Left renal pelvis (tissue), 4 donors: ENCODE measurements at places on chromosomes 3 and 15.

DNA sequence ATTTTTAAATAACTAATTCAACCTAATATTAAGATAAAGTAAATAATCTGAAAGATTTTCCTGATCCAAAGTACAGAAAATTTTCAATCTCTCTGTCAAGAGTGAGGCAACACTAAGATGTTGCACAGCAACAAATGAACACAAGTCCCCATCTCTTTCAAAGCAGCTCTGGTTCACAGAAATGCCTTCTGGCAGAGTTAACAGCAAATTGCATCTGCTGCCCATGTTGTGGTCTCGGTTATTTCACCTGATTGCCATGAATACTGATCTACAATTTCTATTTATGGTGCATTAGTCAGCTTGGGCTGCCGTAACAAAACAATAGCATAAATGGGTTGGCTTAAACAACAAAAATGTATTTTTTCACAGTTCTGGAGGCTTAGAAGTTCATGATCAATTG, 167.3 kb downstream of the BCHE start:
- DNase-seq = no peak

DNA sequence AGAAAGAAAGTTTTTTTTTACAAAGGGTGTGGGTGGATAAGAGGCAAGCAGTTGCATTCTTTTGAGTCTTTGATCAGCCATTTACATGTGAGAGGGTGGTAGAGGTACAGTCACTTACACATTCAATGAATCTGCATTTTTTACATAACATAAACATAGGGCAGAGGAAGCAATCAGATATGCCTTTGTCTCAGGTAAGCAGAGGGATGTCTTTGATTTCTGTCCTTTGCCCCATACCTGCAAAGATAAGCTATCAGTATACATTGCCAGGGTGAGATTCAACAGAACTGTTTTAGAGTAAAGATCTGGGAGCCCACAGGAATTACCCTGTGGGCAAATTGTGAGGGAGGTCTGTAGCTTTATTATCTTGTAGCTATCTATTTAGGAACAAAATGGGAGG, 5.4 kb upstream of the PPP1R2 start:
- DNase-seq = no peak

- no peak for DNase-seq
Observed at GRCh38 chr3:143791386-143791785, 56.9 kb downstream of the SLC9A9 start.

- DNase-seq = no peak
Observed at GRCh38 chr15:71125831-71126450, 10.7 kb downstream of the THSD4 start.

DNA sequence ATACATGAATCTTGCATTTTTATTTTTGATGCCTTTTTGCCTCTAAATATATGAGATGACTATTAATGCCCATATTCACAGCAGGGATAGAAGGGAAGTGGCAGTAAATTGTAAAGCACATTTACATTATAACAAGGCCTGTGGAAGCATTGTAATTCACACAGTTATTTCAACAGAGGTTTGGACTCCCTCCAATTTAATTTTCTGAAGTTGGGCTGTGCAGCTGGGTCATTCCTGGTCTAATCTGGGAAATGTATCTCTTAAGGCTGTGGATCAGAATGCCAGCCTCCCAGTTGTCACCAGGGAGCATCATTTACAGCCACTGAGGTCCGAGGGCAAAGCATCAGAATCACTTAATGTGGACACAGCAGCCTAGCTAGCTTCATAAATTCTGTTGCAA, 434.5 kb downstream of the MFSD1 start:
- no peak for DNase-seq

- DNase-seq = no peak
Observed at GRCh38 chr3:46541835-46542234, 24.3 kb downstream of the LRRC2 start.

GRCh38 chr3:187964760-187965159, 189.2 kb upstream of the LPP start:
- DNase-seq = no peak

DNA sequence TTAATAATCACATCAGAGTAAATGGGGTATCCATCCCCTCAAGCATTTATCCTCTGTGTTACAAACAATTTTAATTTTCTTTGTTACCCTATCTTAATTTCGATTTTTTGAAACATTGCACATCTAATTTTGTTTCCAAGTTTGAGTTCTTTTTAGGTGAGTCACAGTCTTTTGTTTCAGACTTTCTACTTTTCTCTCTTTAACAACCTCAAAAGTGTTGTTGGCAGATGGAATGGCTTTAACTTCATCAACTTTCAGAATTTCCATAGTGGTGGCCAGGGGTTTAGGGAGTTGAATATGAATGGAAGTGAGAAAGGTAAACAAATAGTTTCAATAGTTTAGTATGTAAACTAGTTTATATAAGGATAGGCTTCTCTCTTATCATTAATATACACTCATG, 223.0 kb upstream of the MLF1 start:
- DNase-seq = no peak
